ENCODE measurements at places on chromosomes 12 and 14.
A peak's percentile ranks its signal among the peaks of the same experiment; 100 is the strongest.

- DNase-seq = no peak
These were observed 2.4 kb upstream of the A2M start for GRCh38 chr12:9118158-9118557.

DNA sequence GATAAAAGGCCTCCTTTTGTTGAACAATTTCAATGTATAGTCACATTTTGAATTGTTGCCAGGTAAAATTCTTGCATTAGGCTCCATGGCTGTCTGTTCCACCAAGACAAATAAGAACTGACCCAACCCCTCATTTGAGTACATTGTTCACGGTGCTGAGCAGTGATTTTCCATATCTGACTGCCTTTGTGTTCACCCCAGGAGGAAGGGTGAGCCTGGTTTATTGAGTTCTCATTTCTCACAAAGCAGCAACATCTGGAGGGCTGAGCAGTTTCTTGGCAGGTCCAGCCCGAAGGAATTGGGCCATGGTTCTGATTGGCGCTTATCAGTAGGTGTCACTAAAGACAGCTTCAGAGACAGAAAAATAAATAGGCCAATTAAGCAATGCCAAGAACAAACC is 149.1 kb downstream of the BMP4 start:
- no peak for DNase-seq

DNA sequence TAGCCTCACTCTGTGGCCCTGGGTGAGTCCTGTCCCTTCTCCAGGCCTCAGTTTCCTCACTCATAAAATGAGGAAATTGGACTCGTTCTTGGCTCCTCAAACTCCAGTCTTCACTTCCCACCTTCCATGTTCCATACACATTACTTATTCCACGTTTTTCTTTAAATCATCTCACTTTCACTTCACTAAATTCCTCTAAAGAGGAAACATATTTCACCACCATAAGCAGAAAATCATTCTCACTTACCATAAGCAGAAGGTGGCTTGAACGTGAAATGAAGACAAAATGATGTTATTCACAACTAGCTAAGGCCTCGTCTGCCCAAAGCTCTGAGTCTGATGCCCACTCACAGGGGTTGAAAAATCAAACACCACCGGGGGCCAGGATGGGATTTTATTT is 278.3 kb downstream of the ADGRD1 start:
- no peak for DNase-seq

GRCh38 chr12:90254796-90255195 is 546.2 kb upstream of the ATP2B1 start:
- DNase-seq = no peak

- DNase-seq = peak; percentile 49
These were observed 106.0 kb upstream of the TMTC1 start for GRCh38 chr12:29889737-29890136.

DNA sequence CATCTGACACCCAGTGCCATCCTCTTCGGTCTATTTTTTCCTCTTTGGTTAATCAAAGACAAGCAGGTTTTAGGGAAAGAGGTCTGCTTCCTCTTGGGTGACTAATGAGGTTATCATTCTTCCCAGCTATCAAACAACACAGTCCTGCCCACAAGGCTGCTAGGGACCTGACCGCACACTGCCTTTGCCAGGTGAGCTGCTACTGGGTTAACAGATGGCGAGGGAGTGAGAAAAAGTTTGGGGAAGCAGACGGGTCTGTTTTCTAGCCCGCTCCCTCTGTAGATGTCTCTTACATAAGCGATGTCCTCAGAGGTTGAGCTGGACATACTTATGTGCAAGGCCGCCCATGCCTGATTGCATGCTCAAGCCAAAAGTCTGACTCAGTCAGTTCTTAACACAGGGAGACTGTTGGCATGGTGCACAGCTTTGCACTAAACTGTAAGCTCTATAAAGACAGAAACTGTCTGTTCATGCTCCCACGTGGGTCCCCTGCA is 94.1 kb downstream of the SLC15A4 start:
- DNase-seq = no peak

GRCh38 chr12:14650789-14651188 is 45.6 kb downstream of the GUCY2C start:
- no peak for DNase-seq

GRCh38 chr12:11499806-11500187 is 104.4 kb upstream of the PRB2 start:
- no peak for DNase-seq

DNA sequence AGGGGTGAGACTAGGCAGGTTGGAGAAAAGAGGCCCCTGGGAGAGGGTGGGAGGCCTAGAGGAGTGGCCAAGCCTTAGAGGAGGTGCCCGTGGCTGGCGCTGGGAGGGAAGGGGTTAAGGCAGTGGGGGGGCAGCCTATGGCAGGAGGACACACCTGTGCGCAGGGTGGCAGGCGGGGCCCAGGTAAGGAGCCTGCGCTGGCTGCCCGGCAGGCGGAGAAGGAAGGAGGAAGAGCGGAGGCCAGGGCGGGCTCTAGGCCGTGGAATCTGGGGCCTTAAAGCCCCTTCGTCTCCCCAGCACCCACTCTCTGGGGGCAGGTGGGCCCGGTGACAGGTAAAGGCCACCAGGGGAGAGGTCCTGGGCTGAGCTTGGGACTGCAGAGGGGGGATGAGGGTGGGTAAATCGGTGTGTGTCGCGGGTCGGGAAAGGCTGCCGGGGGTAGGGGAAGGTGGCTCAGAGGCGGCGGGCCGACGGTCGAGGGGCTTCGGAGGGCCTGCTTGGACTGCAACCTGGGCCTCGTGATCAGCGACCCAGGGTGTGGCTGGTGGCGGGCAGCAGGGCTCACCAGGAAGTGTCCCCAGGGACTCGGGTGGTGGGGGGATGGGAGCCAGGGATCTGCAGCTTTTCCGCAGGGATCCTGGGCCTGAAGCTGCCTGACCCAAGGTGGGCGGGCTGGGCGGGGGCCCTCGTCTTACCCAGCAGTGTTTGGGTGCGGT is 7.3 kb downstream of the PHB2 start:
- no peak for DNase-seq

DNA sequence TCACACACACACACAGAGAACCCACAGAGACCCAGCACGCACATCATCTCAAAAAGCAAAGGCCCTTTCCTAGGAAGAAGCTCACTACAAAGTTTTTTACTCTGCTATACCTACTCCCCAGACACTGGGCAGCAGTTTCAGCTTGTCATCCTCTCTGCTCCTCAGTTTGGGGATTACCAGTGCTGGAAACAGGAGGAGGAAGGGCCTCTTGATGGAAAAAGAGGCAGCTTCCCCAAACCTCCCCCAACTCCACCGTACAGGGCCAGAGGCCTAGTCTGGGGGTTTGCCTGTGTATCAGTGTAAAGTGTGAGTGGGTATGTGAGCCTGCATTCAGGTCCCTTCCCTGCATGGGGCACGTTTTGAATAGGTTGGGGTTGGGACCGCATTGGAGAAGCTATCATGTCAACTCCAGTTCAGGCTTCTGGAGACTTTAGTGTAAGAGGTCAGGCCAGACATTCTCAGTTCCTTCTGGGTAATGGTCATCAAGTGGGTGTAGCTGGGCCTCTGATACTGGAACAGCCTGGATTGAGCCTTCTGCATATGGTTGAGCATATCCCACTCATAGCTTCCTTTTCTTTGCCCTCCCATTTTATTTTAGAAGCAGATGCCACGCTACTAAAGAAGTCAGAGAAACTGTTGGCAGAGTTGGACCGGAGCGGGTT is 1.2 kb downstream of the REM2 start:
- DNase-seq = no peak

DNA sequence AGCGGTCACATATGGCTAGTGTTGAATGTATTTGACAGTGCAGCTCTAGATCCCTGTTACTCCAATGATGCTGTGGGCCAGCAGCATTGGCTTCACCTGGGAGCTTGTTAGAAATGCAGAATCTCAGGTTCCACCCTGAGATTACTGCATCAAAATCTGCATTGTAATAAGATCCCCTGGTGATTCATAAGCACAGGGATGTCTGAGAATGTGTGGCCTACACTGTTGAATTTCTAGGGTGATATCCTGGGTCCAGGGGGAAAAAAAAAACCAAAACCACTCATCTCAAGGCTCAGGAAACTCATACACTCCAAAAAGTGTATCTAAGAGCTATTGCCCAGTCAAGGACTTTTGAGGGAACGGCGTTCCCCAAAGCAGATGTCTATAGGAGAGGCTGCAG is 196.8 kb downstream of the PPM1H start:
- DNase-seq = no peak

GRCh38 chr12:75704664-75705063 is 193.3 kb upstream of the KRR1 start:
- DNase-seq = no peak

GRCh38 chr12:124232654-124232987 is 62.3 kb upstream of the RFLNA start:
- no peak for DNase-seq

GRCh38 chr14:24071144-24071697 is at the start of gene CPNE6:
TSS of gene CPNE6 (plus strand) at chr14:24071562. CDS start at chr14:24072937, 1,375 bp downstream.
- no peak for DNase-seq

GRCh38 chr14:91830777-91831176 is 36.6 kb downstream of the TC2N start:
- DNase-seq = no peak

GRCh38 chr12:78881685-78882084 is 17.1 kb downstream of the SYT1 start:
- no peak for DNase-seq

- DNase-seq = no peak
These were observed 2.1 kb downstream of the SIX6 start for GRCh38 chr14:60510951-60511599.

DNA sequence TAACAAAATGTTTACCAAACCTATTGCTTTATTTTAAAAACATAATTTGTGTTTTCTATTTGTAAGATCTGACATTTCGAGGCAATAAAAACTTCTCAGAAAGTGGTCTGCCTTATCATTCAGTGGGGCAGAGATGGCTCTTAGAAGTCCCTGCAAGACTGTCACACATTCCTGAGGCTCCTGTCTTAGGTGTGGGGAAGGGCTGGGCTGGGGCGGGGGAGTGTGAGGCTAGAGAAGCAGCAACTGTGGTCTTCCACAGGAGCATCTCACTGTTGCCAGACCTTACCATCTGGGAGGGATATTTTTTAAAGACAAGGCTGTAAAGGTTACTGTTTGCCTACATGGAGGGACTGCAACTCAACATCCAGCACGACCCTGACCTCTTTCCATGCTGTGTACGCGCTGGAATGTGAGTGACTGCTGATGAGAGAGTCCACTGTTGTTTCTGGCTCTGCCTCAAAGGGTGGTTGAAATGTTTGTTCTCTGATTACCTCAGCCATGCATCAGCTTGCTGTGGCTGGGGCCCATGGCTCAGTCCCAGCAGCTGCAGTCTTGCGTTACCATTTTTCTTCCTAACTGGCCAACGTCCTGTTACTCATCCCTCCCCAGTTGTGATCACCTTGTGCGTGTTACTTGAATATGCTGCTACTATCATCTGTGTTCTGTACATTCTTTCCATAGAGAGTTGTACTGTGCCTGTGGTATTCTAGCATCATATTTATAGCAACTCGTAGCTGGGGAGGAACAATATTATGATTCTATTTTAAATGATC is 12.4 kb downstream of the ERG28 start:
- DNase-seq = no peak

GRCh38 chr14:55592436-55592835 is 12.4 kb downstream of the KTN1 start:
- no peak for DNase-seq

GRCh38 chr12:131261906-131262305 is 308.2 kb downstream of the ADGRD1 start:
- DNase-seq = no peak

- no peak for DNase-seq
These were observed 927.1 kb downstream of the VRK1 start for GRCh38 chr14:97724265-97724731.

DNA sequence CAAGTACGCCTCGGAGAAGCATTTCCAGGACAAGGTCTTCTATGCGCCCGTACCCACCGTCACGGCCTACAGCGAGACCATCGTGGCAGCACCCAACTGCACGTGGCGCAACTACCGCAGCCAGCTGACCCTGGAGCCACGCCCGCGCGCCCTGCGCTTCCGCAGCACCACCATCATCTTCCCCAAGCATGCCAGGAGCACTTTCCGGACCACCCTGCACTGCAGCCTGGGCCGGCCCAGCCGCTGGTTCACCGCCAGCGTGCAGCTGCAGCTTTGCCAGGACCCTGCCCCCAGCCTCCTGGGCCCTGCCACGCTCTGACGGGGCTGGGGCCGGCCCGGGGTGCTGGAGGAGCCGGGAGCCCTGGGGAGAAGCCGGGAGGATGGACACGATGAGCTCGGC is 19.3 kb downstream of the RFLNA start:
- DNase-seq = no peak

- DNase-seq = no peak
These were observed 229.7 kb downstream of the TTC6 start for GRCh38 chr14:37824939-37825712.

GRCh38 chr14:34270361-34270760 is 191.7 kb downstream of the SPTSSA start:
- no peak for DNase-seq

- DNase-seq = peak; percentile 31
These were observed 23.8 kb downstream of the NEUROD4 start for GRCh38 chr12:55043542-55043941.

- no peak for DNase-seq
These were observed at the start of gene LTB4R for GRCh38 chr14:24310646-24311604. TSS of gene LTB4R (plus strand) at chr14:24311502. CDS start at chr14:24315652, 4,150 bp downstream.

DNA sequence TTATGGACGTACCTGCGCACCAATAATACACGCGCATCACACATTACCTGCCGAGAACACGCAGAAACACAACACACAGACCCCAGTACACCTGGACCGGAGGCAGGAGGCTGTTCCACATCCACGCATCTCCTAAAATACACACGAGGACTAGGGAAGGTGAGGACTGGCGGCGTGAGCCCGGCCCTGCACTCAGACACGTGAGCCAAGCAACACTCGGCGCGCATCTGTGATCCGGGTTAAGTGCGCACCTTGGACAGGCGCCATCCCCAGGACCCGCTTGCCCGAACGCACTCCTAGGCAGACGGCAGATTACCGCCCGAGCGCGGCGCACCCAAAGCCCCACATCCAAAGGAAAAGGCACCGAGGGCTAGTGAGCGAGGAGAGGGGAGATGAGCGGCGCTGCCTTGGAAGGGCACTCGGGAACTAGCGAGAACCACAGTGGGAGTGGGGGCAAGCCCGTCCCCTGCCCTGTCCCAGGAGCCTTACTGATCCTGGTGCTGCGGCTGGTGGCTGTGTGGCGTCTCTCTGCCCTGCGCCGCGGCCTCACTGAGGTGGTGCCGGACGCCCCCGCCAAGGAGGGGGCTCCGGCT is 417 bp downstream of the GLS2 start:
- DNase-seq = no peak

DNA sequence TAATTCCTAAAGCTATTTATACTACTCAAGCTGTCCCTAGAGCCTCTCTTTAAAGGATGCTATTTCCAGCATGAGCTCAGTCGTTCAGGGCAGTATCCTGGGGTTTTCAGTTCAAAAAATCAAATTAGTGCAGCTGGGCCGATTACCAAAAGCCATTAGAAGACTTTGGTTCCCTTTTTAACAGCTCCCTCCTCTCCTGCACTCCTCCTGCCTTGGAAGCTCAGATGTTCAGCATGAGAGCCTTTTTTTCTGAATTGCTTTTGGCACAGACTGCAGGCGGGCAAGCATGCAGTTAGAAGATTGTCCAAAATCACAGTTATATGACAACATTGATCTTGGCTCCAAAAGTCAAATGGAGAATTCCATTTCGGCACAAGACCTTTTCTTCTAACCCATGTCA is 179.6 kb downstream of the SLC35F4 start:
- no peak for DNase-seq
